ENCODE measurements at places on chromosomes 4 and X. TPM values are rescaled to one million over a fixed set of nuclear protein-coding genes. Genes with fewer than 3 reads are reported as not detected.

Gene TSPAN7
- 20.2 TPM for polyA plus RNA-seq

Gene MTMR8
- polyA plus RNA-seq = not detected

Gene PNMA6A
- 0.71 TPM for polyA plus RNA-seq

Gene PPEF2
- polyA plus RNA-seq = not detected

Gene SOD3
- 15.0 TPM for polyA plus RNA-seq

Gene ZMYM3
- 5.1 TPM for polyA plus RNA-seq

Gene SLIT2
- 1.2 TPM for polyA plus RNA-seq

Gene USP17L27
- not detected for polyA plus RNA-seq

Gene MAGEA2B
- polyA plus RNA-seq = not detected

Gene BRCC3
- polyA plus RNA-seq = 15.0 TPM

Gene GAGE1
- not detected for polyA plus RNA-seq

Gene DCAF8L2
- not detected for polyA plus RNA-seq

Gene GYPE
- 0.27 TPM for polyA plus RNA-seq

Gene BOD1L1
- 10.9 TPM for polyA plus RNA-seq

Gene AMTN
- polyA plus RNA-seq = not detected

Gene TEX13B
- not detected for polyA plus RNA-seq

Gene OTUD6A
- polyA plus RNA-seq = not detected

Gene SCRG1
- 0.08 TPM for polyA plus RNA-seq

Gene CYLC1
- polyA plus RNA-seq = not detected

Gene IRS4
- not detected for polyA plus RNA-seq

Gene SNCA
- polyA plus RNA-seq = 2.3 TPM

Gene MAGEC3
- not detected for polyA plus RNA-seq

Gene PDCL2
- polyA plus RNA-seq = not detected

Gene CFI
- 11.2 TPM for polyA plus RNA-seq

Gene SSX2
- not detected for polyA plus RNA-seq

Gene F8A2
- not detected for polyA plus RNA-seq

Gene AMER1
- 2.6 TPM for polyA plus RNA-seq

Gene TRIM60
- not detected for polyA plus RNA-seq

Gene JCHAIN
- polyA plus RNA-seq = 0.76 TPM

Gene FANCB
- polyA plus RNA-seq = 0.28 TPM

Gene CENPI
- polyA plus RNA-seq = 0.42 TPM

Gene RBMXL3
- polyA plus RNA-seq = not detected

Gene ARHGAP6
- 2.2 TPM for polyA plus RNA-seq

Gene TMPRSS11B
- polyA plus RNA-seq = not detected

Gene LNX1
- polyA plus RNA-seq = 5.4 TPM

Gene MXD4
- 55.5 TPM for polyA plus RNA-seq

Gene STPG2
- polyA plus RNA-seq = not detected

Gene AFP
- not detected for polyA plus RNA-seq

Gene ATOH1
- polyA plus RNA-seq = not detected

Gene SPACA5
- not detected for polyA plus RNA-seq

Gene AASDH
- polyA plus RNA-seq = 2.4 TPM

Gene SPON2
- polyA plus RNA-seq = 7.8 TPM

Gene STAP1
- polyA plus RNA-seq = not detected

Gene ASMT
- polyA plus RNA-seq = 0.11 TPM

Gene ZMAT1
- polyA plus RNA-seq = 7.1 TPM

Gene PHKA1
- 4.9 TPM for polyA plus RNA-seq

Gene MTCP1
- 13.8 TPM for polyA plus RNA-seq

Gene SPCS3
- 24.3 TPM for polyA plus RNA-seq

Gene NDUFB11
- polyA plus RNA-seq = 254 TPM

Data from heart left ventricle (tissue), 16 donors.